ENCODE measurements at places on chromosomes 3 and 15. TPM values are rescaled to one million over a fixed set of nuclear protein-coding genes. Genes with fewer than 3 reads are reported as not detected.

Gene RARRES1
- polyA plus RNA-seq = 8.5 TPM

DNA sequence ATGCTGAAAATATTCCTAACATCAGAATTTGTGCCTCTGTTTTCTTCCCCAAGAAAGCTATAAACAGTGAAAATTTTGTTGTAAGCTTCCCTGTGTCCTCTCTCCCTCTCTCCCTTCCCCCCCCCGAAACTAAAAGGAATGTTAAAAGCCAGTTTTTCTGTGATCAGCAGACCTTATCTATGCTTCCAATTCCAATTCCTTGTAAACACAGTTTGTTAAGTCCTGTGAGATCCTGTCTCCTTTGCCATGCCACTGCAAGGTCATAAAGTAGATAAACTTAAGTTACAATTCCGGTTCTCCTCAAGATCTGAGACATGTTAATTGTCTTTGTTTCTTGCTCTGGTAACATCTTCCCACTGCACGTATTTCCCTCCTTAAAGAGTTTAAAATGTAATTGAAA is 42.9 kb upstream of the DHX36 start:
- no peak for DNase-seq

DNA sequence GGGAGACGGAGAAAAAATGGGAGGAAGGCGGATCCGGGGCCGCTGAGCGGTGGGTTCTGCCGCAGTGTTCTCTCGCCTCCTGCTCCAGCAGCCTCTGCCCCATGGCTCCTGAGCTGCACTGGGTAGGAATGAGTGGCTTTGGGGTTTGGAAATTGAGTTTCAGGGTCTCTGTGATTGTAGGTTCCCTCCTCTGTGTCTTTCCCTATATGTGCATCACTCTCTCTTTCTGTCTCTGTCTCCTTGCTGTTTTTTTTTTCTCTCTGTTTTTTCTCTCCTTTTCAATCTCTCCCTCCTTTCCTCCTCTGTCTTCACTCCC is 1.9 kb downstream of the GRM7 start:
- no peak for DNase-seq

DNA sequence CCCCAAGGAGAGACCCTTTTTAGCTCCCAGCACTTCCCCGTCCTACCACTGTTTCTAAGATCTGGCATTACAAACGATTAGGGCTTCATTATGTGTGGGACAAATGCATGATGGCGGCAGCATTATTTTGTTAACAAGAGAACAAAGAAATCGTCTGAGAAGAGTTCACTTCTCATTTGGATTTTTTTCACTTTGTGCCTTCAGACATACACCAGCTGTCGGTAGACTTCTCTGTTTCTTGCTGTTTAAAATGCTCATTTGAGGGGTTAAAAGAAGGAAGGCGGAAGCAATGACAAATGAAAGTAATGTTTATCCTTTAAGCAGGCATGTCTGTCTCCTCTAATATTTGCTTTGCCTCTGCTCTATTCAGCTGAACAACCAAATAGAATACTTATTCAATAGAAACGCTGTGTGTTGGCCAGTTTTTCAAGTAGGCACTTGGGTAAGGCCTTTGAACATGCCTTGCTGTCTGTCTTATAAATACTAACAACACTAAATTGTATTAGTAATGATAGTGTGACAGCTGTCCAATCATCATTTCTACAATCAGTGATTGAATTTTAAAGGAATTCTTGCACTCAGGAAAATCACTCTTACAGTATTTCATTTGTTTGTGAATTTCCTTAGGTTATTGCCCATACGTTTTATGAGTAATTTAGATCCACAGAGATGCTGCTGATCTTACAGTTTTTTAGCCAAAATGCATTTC is 382.4 kb downstream of the IL5RA start:
- DNase-seq = no peak

- no peak for DNase-seq
Measured at GRCh38 chr3:175287361-175287963, 428.3 kb downstream of the NAALADL2 start.

- DNase-seq = no peak
Measured at GRCh38 chr15:38049891-38050290, 115.5 kb downstream of the TMCO5A start.

GRCh38 chr15:63408524-63408923 is 26.9 kb upstream of the CA12 start:
- no peak for DNase-seq

- DNase-seq = no peak
Measured at GRCh38 chr3:164486150-164486549, 592.1 kb downstream of the SI start.

DNA sequence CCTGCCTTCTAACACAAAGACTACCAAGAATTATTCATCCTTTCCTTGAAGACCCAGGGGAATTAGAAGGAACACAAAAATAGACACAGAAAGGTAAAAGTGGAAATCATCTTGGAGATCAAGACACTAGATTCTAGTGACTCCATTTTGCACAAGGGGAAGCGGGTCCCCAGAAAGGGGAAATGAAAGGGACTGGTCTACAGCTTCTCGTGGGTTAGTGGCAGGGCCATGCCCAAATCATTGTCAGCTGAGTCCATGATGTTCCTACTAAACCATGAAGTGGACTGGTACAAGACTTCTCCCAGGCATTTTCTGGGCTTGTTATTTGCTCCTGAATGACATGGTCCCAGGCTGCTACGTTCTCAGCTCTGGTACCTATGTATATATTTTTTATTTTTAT is 230.7 kb upstream of the TPRG1 start:
- no peak for DNase-seq

- no peak for DNase-seq
Measured at GRCh38 chr15:41411031-41411430, 5.9 kb upstream of the RTF1 start.

- no peak for DNase-seq
Measured at GRCh38 chr3:113038328-113038727, 47.5 kb downstream of the GTPBP8 start.

- DNase-seq = no peak
Measured at GRCh38 chr15:53036641-53037040, 246.5 kb upstream of the ONECUT1 start.

All from A549 (cell line).